ENCODE measurements at places on chromosomes 7 and 10.

DNA sequence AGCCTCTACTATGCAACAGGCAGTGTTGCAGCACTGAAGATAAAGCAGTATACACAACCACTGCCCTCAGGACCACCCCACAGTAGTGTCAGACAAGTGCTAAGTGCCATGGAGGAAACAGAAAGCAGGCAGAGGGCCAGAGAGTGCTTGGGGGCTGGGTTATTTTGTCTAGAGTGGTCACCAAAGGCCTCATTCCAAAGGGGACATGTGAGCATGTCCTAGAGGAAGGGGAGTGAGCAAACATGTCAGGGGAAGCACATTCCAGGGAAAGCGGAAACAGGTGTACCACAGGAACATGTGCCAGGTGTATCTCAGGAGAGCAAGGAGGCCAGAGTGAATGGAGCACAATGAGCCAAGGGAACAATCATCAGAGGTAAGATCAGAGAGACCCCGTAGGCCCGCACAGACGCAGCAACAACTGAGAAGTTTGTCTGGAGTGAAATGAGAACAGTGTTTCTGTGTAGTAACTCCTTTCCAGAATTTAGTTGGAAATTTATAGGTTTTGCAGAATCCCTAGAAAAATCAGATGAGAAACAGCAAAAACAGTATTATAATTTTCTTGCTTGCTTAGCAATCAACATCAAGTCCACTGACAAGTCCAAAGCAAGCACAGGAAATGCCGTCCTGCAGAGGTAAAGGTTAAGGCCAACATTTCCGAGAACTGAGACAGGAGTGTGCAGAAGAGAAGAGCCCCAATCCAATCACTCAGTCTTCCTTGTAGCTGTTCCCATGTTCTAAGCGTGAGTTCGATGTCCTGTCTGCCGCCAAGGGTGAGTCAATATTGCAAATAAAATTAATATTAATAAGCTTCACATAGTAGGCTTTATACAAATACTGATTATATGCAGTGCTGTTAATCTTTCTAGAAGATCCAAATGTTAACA is 67.3 kb downstream of the SGMS1 start:
- no peak for DNase-seq

DNA sequence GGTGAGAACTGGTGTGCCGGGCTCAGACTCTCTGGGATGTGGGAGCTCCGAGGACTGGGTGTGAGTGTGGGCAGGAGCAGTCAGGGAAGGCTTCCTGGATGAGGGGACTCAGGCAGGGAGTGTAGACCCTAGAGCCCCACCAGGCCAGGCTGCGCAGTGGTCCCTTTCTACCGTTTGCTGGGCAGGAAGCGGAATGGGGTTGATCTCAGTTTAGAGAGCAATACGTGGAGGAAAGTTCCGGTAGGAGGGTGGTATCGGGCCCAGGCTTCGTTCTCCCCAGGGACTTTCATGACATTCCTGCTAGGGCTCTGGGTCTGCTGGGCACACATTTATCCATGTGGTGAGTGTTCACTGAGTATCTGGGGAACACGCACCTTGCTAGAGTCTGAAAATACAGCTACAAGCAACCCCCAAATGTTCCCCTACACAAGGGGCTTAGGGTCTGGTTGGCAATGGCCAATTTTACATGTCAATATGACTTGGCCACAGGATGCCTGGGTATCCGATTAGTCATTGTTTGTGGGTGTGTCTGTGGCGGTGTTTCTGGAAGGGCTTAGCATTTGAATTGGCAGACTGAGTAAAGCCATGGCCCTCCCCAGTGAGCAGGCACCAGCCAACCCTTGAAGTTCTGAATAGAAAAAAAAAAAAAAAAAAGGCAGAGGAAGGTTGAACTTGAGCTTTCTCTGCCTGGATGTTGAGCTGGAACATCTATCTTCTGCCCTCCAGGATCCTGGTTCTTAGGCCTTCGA is 20.8 kb downstream of the GHRHR start:
- no peak for DNase-seq

DNA sequence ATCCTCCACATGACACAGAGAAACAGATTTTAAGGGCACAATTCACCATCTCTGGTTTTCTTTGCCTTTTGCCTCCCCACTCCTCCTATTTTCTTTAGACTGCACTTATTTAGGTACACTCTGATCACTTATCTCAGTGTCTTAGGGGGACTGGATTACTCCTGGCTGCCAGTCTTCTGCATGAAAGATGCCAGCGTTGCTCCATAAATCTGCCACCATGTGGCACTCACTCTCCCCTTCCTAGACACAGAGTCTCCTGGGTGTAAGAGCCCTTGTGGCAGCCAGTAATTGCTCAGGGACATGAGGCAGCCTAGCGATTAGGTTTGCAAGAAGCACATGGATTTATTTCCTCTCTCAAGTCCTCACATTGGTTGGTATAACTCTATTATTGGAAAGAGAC is 34.5 kb upstream of the RBM20 start:
- DNase-seq = no peak

DNA sequence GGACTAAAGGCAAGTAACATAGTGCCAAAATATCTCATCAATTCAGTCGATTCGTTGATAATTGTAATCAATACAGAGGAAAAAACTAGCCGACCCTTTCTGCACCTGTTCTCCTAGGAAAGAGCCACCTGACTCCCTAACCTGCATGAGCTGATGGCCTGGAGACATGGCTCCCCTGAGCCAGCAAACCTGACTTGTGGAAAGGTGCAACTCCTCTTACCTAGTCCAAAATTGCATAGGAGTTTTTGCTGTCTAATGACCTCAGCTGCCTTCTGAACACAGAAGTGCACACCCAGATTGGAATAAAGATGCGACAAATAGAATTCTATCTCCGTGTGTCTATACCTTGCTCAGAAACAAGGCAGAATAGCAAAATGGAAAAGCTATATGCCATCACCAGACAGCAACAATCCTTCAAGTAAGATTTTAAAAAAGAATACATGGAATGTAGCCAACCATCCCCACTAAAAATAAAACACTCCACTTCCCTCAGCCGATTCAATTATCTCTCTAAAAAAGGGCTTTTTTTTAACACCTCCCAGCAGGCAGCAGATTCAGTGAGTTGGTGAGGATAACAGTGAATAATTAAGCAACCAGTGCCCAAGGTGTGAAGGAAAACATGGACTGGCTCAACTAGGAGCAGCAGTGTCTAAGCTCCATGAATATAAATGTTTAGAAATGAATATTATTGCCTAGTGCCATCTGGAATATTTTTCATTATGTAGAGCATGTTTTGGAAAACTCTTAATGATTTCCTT is 26.6 kb upstream of the LMTK2 start:
- no peak for DNase-seq

DNA sequence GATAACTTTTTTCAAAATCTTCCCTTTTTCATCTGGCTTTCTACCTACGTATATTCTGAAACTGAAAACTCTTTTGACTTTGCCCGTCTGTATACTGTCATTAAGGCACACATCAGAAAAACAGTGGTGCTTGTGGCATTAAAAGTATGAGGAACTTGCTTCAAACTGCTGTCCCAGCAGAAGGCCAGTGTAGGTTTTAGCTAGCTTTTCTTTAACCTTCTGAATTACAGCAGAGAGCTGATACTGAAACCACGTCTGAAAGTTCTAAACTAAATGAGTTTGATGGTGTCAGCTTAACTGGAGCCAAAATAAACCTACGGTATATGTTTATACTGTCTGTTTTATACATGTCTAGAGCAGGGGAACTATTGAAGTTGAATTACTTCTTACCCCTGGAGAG is 283.4 kb downstream of the TFEC start:
- no peak for DNase-seq

GRCh38 chr7:4200546-4201094 is 481.5 kb upstream of the FOXK1 start:
- no peak for DNase-seq

- DNase-seq = no peak
Observed at GRCh38 chr10:76735866-76736265, 901.7 kb downstream of the KCNMA1 start.
